ENCODE measurements at places on chromosomes 1 and 21.

- peak; percentile 21 for DNase-seq
Measured at GRCh38 chr1:85240174-85240601, 19.3 kb downstream of the C1orf52 start.

DNA sequence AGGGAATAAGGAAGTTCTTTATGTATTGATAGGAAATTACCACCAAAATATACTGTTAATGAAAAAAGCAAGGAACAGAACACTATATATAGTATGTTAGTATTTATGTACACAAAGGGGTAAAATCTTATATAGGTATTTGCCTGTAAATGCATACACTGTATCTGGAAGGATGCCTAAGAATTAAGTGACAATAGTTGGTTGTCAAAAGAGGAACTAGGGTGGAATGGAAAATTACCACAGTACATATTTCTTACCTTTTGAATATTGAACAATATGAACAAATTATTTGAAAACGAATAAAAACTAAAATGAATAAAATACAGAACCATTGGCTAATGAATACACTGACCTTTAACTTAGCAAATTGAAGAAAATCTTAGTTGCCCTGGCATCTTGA lies 13.6 kb downstream of the ARPC5 start:
- DNase-seq, result no peak

GRCh38 chr1:1098681-1099421 lies 17.0 kb downstream of the C1orf159 start:
- peak; percentile 65 for DNase-seq

- no peak for DNase-seq
Measured at GRCh38 chr1:7576946-7577657, 194.0 kb upstream of the VAMP3 start.

- no peak for DNase-seq
Measured at GRCh38 chr1:162471290-162471853, 26.2 kb upstream of the UHMK1 start.

DNA sequence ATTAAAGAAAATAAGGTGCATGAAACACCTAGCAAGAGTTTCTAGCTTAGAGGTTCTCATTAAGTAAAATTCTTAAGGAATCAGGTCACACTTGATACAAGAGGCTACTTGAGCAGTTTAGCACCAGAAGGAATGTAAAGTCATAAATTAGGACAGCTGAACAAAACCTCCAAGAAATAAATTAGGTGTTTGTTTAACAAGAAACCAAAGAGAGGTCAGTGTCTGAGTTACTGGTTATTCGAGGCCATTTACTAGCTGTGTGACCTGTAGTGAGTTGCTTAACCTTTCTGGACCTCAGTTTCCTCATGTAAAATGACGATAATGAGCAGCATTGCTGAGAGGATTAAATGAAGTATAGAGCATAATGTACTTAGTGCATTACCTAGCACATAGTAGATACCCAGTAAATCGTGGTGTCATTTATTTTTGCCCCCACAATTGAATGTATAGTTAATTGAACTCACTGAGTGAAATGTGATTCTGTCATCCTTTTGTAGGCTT lies 908 bp upstream of the ELK4 start:
- DNase-seq, result no peak

DNA sequence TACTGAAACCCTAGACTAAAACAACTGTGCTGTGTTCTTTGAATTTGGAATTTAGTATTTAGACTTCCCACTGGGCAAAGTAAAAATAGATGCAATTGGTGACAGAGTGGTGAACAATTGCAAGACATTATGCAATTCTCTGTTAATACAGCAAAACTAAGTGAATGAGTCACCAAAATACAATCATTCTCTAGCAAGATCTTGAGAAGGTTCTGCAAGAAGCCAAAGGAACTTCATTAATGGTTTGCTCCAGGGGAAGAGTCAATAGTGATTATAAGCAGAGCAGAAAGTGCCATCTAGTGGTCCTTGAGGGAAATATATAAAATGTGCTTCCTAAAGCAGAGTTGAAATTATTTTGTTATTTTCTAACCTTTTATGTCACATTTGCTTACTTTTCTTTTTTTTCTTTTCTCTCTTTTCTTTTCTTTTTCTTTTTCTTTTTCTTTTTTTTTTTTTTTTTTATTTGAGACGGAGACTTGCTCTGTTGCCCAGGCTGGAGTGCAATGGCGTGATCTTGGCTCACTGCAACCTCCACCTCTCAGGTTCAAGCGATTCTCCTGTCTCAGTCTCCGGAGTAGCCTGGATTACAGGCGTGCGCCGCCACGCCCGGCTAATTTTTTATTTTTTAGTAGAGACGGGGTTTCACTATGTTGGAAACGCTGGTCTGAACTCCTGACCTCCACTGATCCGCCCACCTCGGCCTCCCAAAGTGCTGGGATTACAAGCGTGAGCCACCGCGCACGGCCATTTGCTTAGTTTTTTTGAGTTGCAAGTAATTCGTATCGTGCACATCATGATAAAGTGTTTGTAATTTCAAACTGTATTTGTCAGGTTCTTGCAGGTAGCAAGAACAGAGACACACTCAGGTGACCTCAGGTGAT lies 99.2 kb downstream of the CTH start:
- peak; percentile 60 for DNase-seq

DNA sequence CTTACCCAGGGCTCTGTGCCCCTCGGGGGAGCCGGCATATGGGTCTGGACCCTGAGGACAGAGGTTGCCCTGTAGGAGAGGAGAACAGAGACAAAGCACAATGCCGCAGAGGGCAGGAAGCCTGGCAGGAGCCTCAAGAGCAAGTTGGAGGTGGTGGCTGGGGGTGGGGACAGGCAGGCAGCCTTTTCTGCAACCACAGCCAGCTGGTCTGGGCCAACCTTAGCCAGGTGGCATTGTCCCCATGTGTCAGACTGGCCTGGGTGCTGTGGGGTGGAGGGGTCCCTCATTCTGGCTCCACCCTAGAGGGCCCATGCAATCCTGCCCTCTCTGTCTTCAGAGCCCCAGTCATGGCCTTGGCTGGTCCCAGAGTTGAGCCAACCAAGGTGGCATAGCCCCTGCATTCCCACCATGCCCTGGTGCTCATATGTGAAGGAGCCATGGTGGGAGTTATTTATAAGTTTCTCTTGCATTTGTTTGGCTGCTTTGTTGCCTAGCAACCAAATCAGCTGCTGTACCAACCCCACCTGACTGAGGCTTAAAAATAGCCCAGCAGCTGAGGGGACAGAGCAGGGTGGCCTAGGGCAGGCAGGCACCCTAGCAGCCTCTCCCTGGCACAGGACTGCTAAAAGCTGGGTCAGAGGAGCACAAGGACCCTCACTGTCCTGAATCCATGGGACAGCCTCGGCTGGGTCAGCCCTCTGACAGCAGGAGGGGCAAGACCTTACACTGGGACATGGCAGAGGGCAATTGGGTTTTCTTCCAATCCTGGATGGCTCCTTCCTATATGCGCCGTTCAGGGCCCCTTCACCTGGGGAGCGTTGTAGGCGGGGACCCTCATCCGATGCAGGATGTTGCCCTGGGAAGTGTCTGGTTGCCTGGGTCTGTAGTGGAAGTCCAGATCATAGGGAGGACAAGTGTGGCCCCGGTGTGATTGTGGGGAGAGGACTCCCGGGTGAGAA lies 19.5 kb downstream of the MAP7D1 start:
- no peak for DNase-seq

DNA sequence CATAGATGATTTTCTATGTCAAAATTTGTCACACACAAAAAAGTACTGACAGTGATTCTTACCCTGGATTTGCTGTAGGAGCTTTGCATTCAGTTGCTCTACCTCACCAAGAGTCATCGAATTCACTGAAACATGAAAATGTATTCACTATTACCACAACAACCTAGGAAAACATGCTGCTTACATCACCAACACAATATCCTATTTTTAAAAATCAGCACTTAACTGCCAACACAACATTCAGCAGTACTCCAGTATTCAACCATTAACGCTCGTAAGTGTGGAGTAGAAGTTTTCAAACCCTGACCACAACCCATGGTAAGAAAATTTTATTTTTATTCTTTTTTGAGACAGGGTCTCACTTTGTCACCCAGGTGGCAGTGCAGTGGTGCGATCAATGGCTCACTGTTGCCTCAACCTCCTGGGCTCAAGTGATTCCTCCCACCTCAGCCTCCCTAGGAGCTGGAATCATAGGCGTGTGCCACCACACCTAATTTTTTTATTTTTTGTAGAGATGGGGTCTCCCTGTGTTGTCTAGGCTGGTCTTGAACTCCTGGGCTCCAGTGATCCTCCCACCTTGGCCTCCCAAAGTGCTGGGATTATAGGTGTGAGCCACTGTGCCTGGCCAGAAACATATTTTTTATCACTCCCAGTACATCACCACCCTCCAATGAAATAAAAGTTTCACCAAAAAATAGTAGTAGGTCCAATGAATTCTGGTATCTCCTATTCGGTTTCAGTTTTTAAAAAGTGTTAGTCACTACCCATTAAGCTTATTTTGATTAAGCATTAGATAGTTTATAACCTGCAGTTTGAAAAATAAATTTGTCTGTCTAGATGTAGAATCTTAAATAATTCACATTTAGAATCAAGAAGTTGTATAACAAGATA lies 23.8 kb downstream of the C21orf91 start:
- DNase-seq, result no peak

GRCh38 chr21:42341776-42342542 lies 8.8 kb downstream of the TFF2 start:
- DNase-seq, result no peak

DNA sequence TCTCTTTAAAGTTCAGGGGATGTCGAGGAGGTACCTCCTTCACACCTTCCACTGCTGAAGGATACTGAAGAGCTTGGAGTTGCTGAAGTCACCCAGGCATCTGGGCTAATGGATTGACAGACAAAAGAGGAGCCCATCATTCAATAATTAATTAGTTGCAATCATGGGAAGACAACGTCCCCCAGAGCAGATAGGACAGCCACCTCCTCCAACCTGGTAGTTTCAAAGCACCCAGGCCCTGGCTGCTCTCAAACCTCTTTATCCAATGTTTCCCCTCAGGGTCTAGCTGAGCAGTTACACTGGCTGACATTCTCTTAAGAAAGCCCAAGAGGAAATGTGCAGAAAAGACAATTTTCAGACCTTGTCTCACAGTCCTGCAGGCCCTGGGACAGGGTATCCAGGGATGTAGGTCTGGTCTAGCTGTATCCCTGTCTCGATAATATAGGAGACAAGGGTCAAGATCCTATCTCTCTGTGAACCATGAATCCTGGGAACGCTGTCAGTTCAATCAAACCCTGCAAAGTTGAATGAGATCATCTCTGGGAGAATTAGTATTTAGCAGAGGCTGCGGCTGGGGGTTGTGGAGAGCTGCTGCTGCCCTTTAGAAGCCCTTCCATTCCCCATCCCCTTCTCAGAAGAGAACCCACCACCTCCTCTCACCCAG lies 1.1 kb downstream of the TSPAN2 start:
- no peak for DNase-seq

GRCh38 chr1:201686714-201687455 lies 142.1 kb upstream of the IPO9 start:
- no peak for DNase-seq

GRCh38 chr1:176517484-176517883 lies 54.5 kb downstream of the PAPPA2 start:
- DNase-seq, result peak; percentile 43

GRCh38 chr1:221478050-221478949 lies 263.6 kb downstream of the DUSP10 start:
- peak; percentile 56 for DNase-seq

- DNase-seq, result no peak
Measured at GRCh38 chr1:191174298-191174697, 696.6 kb upstream of the BRINP3 start.

DNA sequence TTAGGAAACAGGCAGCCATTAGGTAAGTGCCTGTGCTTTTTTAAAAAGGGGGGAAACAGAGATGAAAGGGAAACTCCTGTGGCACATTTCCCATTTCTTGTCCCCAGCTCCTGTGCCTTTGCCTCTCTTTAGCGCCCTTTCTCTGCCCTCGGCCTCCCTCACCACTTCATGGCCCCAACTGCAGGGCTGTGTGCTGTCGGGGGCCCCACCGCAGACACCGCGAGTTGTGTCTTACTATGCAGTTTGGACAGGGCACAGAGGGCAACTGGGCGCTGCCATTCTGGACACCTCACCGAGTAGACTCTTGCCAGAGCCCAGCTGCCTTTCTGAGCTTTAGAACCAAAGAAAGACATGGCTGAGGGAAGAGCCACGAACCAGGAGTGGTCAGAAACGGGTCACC lies 93.7 kb upstream of the LPGAT1 start:
- DNase-seq, result no peak

GRCh38 chr1:236875975-236876374 lies 80.9 kb downstream of the MTR start:
- no peak for DNase-seq

GRCh38 chr1:54922921-54923421 lies 36.0 kb upstream of the DHCR24 start:
- DNase-seq, result no peak

DNA sequence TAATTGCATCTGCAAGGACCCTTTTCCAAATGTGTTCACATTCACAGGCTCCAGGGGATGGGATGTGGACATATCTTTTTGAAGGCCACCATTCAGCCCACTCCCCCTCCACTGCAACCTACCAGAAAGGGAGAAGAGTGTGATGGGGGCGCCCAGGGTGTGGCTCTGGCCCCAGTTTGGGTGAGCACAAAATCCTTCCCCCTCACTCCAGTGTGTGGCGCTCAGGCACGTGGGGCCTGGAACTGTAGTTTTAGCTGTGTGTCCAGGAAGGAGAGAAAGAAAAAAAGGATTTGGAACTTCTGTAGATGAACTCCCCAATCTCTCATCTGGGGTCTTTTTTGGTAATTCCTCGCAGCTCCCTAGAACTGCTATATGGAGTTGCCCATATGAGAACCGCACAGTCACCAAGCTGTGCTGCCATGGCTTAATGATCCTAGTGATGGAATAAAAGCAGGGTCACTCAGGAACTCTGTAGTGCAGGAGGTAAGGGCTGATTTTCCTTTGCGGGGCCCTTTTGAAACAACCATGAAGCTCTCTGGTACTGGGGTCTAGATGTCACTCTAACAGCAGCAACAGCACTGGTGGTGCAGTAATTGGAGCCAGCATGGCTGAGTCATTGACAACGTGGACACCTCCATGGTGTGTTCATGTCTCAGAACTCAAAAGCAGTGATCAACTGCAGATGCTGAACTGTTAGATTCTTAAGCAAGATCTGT lies 17.0 kb downstream of the AGT start:
- no peak for DNase-seq

- no peak for DNase-seq
Measured at GRCh38 chr1:11615090-11615489, 39.1 kb downstream of the FBXO2 start.

DNA sequence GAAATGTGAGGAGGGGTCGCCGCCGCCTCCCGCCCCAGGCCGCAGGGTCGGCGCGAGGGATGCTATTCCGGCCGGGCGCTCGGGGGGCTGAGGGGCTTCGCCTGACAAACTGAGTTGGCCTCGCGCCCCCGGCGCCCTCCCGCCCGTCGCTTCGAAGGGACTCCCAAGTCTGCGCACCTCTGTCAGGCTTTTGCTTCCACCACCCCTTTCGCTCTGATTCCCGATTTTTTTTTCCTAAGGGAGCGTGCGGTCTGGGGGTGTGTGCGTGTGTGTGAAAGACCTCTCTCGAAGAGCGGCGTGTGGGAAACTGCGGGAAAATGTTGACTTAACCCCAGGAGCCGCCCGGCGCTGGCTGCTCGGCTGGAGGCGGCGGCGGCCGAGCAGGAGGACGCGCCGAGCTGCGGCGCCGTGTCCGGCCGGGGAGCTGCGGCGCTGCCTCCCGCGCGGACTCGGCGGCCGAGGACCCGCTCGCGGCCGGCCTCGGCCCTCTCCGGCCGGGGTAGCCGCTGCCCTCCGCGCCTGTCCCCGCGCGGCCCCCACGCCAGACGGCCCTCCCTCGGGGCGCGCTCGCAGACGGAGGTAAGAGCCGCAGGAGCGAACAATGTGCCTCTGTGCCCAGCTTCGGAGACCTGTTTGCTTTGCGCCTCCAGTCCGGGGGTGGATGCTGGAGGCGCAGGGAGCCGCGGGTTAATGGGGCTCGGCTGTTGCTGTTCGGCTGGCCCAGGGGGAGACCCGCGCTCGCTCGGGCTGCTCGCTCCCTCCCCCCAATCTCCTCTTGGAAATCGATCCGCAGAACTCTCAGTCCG lies 1.1 kb downstream of the ADGRL2 start:
- DNase-seq, result no peak

Measured in activated CD4-positive, alpha-beta T cell treated with anti-CD3 and anti-CD28 coated beads, Interleukin-2, amount 50 U/mL, for 16 hours (primary cell).